ENCODE measurements at places on chromosomes 7 and 10.

DNA sequence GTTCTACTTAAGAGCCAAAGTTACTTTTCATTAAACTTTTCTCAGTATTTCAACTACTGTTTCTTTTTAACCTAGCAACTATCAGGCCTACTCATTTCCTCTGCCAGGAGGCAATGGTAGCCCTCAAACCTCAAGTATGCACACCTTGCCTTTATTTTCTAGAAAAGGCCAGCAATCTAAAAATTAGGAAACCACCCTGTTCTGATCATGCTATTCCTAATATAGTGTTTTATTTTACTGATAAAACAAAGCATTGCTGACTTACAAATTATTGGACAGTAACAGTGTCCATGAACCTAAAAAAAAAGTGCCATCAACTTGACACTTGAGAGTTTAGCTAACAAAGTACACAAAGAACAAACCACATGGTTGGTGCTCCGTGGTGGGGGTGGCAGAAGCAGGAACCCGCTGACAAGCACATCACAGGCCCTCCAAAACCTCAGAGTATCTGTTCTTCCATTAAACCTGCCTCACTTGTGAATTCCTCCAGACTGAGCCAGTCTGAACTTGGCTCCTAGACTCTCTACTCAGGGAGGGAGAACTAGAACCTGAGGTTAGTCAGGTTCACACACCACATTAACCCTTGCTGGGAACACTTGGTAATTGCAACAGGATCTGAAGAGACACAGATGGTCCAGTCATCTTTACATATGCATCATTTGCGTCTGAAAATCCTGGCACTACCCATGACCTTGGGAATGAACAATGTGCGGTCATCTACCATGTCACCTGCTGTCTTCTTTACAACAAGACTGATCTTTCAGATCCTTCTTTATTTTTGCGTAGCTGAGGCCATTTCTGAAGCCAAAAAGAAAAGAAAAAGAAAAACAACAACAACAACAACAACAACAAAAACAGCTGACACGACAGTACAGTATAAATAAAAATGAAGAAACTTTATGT, 31.9 kb downstream of the PIP4K2A start:
- no peak for DNase-seq

DNA sequence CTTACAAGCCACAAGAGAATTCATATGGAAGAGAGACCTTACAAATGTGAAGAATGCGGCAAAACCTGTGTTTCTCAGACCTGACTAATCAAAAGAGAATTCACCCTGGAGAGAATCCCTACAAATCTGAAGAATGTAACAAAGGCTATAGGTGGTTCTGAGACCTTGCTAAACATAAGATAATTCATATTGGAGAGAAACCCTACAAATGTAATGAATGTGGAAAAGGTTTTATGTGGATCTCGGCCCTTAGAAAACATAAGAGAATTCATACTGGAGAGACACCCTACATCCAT, 33.4 kb downstream of the ZNF727 start:
- no peak for DNase-seq

- DNase-seq, result no peak
These were observed 7.6 kb upstream of the ZNF503 start for GRCh38 chr10:75408911-75409885.

- no peak for DNase-seq
These were observed 35.3 kb downstream of the CAPZA2 start for GRCh38 chr7:116897661-116898060.

DNA sequence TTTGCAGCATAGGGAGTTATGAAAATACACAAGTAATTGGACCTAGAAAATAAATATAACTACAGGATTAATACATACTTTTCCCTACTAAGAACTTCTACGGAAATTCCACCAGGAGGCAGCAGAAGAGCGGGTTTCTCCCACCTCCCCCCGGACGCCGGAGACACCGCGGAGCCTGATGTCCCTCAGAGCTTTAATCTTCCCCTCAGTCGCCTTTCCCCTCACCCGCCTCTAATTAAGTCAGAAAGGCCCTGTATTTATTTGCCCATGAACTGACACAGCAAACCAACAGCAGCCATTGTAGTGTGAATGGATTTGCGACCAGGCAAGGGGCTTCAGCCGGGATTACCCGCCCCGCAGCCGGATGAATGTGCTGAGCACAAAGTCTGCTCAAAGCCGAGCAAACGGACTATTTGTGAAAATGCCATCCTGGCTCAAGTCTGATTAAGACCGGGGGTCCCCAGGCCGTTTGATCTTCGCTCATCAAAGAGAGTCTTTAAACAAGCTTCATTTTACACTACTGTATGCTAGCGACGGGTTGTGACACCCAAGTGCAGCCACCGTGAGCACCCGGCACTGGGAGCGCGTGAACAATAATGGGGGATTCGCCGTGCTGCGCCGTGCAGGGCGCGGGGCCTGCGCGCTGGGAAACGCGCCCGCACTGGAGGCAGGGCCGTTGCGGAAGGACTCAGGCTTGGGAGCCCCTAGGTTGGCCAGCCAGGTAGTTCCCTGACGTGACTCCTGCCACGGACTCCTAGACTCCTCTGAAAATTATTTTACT, 5.6 kb upstream of the DKK1 start:
- DNase-seq, result peak; percentile 72
